ENCODE measurements at places on chromosomes 7 and 10.

- DNase-seq, result no peak
These were observed 468.1 kb upstream of the AKR1E2 start for GRCh38 chr10:4357911-4358310.

- no peak for DNase-seq
These were observed 129.3 kb downstream of the GLI3 start for GRCh38 chr7:42107484-42108240.

- DNase-seq, result no peak
These were observed 128.3 kb upstream of the COBL start for GRCh38 chr7:51444936-51445335.

GRCh38 chr7:1539181-1539881 lies 8.8 kb downstream of the MAFK start:
- DNase-seq, result no peak

GRCh38 chr10:79394664-79395063 lies 47.4 kb downstream of the PPIF start:
- no peak for DNase-seq

DNA sequence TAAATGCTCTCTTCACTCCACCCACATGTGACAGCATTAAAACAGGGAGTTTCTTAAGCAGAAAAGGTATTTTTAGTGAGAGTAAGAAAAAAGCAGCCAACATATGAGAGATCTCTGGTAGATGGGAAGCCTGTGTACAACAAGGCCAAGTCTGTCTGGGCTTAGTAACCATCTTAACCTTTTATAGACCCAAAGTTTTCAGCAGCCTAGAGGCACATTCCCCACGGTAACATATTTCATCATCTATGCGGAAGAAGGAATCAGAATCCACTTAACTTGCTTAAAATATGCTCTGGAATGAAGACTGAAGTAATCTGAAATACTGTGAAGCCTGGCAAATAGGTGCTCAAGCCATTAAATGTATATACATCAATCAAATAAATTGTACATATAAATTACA lies 127.8 kb downstream of the RAPGEF5 start:
- no peak for DNase-seq

DNA sequence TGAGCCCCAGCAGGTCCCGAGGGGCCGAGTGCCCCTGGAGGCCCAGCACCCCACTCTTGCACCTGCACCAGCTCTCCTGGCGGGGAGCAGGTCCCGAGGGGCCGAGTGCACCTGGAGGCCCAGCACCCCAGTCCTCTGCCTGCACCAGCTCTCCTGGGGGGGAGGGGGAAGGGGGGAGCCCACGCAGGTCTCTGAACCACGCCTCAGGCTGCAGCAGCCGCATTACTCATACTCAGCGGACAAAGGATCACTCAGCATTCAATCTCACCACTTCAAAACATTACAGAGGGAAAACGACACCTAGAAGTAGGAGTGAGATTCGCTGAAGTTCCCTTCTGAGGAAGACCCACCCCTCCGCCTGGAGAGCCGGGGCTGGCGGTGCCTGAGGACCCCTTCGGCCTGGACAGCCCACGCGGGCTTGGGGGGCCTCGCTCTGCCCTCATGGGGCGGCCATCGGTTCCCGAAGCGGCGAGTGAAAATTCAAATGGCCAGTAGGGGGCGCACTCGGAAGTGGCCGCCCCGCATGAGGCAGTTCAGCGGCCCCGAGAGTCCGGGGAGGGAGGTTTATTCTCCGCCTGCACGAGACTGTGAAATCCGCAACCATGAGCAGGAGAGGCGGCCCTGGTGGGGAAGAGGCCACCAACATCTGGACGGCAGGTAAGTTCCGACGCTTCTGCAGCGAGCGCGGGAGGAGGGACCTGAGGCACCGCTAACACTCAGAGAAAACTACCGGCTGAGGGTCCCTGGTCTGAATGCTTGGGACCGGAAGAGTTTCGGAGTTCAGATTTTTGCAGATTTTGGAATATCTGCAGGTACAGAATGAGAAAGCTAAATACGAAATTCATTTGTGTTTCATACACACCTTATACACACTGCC lies 1.1 kb upstream of the GPER1 start:
- DNase-seq, result peak; percentile 55

All from activated CD4-positive, CD25-positive, alpha-beta regulatory T cell (primary cell).